ENCODE measurements at places on chromosomes 16 and 17.
A peak's percentile ranks its signal among the peaks of the same experiment; 100 is the strongest.

DNA sequence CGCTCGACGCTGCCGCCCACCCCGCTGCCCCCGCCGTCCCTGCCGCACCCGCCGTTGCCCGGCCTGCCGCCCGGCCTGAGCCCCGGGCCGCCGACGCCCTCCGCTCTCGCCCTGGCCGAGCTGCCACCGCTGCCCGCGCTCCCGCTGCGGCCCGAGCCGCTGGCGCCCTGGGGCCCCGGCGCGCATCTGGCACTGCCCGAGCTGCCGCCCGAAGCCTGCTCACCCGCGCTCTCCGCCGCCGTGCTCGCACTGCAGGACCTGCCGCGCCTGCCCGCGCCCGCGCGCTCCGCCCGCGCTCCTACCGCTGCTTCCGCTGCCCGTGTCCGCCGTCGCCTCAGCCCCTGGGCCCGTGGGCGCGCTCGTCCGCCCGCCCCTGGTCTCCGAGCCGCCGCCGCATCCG lies 8.4 kb upstream of the CLDN9 start:
- no peak for DNase-seq

- DNase-seq = no peak
These were observed 977 bp upstream of the CA10 start for GRCh38 chr17:52159246-52160135.

DNA sequence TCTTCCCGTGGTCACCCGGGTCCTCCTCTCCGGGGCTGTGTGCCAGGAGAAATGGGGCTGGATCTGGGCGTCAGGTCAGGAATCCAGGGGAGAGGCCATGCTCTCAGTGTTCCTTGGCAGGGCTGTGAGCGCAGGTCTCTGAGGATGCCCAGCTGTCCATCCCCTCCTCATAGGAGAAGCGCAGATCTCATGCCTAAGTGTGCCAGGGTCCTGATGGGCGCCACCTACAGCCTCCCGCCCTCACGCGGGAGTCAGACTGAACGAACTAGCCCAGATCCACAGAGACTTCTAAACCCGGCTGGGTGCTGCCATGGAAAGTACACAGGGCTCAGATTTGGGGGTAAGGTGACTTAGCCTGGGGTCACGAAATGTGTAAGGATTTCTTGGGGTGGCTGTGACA lies 24.3 kb downstream of the MGRN1 start:
- DNase-seq = no peak

DNA sequence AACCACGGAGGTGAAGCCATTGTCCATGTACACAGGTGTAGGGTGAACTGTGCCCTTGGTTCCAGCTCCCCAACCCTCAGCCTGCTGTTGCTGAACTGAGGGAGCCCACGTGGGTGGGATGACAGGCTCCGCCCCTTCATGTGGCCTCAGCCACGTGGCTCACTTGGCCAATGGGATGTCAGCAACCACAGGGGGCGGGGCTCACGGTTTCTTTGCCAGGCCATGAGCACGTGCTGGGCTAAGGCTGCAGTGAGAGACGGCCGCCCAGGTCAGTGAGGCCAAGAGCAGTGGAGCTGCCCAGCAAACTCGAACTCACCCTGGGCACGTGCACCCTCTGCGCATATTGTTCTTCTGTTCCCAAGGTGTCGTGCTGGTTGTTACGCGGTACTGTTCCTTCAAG lies 282.6 kb downstream of the IRF8 start:
- DNase-seq = no peak

DNA sequence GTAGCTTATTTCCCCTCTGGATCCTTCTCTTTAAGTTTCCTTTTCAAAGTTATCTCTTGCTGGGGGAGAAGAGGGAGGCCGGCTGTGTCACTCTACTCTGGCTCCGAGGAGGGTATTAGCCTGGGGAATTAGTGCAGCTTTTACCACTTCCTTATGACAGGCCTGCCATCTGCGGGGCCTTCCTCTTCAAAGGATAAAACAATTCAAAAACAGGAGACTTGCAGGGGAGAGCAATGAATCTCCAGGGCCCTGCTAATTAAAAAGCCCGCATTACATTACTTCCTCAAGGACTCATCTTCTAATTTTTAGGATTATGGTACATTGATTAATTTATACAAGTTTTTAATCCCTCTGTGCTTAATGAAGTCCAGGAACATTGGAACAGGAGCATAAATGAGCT lies 190.9 kb upstream of the CDH5 start:
- no peak for DNase-seq

DNA sequence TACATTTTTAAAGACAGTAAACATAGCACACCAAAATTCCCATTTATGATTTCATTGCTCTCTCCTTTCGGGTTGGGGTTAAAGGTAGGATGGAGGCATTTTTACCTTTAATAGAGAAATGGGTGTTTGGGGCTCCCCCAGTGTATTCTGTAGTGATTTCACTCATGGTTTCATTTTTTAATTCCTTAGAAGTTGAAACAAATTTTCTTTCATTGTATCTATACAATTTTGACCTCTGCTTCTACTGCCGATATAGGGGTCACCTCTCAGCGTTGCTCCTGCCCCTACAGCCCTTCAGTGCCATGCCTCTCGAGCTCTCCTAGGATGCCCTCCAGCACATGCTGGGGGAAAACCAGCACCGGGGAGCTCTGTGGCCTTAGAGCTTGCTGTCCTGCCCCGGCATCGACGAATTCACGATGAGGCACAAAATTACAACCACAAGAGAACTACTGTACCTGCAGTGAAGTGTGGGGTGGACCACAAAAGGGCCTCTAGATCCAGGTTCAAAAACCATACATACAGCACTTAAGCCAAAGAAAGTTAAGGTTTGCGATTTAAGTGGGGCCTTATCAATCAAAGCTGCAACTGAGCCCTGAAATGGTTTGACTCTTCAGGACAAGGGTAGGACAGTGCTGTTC lies 39.3 kb downstream of the LITAFD start:
- DNase-seq = no peak

GRCh38 chr16:56801762-56802161 lies 63.2 kb upstream of the SLC12A3 start:
- DNase-seq = no peak

DNA sequence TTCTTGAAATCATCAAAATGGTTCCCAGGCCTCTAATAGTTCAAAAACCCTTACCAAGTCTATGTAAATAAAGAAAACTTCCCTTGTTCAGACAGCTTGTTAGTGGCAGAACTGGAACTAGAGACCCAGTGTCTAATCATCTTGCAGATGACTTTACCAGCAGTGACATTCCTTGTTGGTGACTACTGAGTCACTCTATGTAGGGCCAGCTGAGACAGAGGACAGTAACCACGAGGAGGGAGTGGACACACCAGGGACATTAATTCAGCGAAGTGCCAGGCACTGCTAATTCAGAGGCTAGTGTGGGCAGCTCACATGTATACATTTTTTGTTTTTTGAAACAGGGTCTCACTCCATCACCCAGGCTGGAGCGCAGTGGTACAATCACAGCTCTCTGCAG lies 6.1 kb upstream of the HEATR3 start:
- no peak for DNase-seq

GRCh38 chr16:31094088-31094423 lies 541 bp downstream of the VKORC1 start:
- peak; percentile 45 for DNase-seq

GRCh38 chr17:8670421-8670820 lies 39.9 kb upstream of the MYH10 start:
- no peak for DNase-seq

GRCh38 chr16:15396948-15397594 lies 1.5 kb downstream of the MPV17L start:
- DNase-seq = no peak

DNA sequence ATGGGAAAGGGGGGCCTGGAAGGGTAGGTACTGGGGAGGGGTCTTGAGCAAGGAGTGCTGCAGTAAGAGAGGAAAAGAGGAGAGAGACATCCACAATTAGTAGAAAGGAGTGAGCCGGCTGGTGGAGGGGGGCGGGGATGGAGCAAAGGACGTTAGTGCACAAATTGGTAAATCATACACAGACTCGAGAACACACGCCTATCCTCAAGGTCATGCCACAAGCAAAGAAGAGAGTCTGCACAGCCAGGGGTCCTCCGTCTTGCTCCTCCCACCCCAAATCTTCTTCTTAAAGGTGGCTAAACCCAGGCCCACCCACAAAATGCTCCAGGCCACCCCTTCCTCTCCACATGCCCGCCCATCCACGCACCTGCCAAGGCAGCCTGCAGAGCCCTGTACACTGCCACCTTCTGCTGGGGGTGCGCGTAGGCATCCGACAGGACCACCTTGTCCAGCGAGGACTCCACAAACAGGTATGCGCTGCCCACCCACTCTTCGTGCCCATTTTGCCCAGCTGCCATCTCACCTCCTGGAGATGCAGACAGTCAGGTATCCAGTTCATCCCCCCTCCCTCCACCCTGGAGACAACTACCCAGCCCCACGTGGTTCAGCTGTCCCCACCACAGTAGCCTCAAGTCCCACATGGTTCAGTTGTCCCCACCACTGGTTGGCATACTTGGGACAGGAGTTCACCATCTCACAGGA lies 3.4 kb downstream of the TRADD start:
- DNase-seq = no peak

DNA sequence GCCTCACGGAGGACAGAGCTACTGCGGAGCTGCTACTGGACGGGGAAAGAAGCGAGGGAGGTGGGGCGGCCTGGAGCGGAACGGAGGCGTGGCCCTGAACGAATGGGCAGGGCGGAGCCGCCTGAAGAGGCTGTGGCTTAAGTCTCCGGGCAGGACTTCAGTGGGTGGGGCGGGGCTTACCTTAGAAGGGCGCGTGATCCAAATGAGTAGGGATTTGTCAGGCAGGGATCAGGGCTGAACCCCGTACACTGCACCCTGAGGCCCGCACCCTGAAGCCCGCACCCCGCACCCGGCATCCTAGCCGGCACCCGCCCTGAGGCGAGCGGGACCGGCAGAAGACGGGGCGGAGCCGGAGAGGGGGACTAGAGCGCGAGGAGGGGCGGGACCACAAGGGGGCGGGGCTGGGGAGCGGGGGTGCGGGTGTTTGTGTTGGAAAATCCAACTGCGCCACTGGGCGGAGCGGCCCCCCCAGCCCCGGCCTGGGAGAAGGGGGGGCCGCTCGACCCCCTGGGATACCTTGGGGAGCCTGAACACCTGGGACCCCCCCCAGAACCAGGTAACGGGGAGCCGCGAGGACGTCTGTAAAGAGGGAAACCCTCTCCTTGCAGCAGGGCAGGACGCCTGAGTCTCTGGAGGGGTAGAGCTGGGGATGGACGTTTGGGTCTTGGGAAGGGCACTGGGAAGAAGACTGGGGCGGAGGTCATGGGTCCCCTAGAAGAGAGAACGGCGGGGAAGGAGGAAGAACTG lies at the start of gene KDM6B:
Gene KDM6B (plus strand): TSS at position 423 of the 747 bp plus-strand sequence. CDS start 11,338 bp downstream, outside the sequence.
- peak; percentile 84 for DNase-seq

- no peak for DNase-seq
These were observed 2.6 kb upstream of the DNAH2 start for GRCh38 chr17:7714721-7715594.

DNA sequence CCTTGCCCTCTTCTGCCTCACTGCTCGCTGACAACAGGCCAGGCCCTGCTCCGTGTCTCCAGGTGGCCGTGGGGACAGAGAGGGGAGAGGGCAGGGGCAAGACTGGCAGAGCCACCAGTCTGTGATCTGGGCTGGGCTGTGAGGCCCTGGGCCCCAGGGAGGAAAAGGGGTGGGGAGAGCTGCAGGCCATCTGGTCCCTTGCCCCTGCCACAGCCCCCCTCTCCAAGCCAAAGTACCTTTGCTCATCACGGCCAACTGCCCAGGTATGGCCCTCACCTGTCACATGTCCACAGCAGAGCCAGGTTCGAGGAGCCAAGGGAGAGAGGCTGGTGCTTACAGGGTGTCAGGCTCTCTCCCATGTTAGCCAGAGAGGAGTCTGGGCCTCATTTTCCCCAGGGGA lies 91.4 kb upstream of the LHX1 start:
- DNase-seq = no peak

DNA sequence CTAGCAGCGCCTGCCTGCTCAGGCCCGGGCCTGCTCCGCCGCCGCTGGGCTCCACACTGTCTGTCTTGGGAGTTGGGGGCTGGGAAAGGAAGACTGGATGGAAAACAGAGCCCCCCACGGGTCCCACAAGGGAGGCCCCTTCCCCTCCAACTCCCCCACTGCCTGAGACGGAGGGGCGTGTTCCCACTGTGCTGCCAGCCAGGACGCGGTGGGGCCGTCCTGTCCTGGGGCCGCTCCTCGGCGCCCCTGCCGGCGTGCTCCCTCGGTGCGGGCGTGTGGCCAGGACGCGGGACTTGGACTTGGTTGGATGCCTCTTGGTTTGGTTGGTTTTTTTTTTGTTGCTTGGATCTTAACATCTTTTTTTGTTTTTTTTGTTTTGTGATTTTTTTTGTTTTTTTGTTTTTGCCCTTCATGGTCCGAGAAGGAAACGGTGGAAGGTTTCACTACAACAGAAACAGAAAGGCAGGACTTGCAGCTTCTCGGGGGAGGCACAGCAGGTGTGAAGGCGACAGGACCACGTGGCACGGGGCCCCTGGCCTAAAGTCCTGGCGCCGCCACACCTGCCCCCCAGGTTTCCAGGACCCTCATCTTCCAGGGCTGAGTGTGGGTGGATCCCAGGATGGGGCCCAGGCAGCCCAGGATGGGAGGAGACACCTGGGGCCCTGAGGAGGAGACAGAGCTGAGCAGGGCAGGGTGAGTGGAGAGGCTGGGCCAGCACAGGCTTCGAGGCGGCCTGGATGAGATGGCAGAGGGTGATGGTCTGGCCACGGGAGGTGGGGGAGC lies 16.0 kb downstream of the ENGASE start:
- DNase-seq = no peak

DNA sequence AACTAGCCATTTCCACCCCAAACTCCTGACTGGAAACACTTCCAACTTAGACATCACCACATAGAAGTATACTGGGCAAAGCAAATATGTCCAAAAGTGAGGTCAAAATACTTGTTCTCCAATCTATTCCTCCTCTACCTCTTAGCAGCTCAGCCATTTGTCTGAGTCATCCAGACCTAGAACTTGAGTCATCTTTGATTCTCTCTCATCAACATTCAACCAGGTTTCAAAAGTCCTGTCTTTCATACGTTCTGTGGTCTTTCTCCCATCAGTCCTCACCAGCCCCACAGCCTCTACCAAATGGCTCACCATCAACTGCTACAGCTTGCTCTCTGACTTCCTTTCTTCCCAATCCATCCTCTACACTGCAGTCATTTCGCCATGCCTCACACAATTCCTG lies 6.8 kb downstream of the ANKFY1 start:
- DNase-seq = no peak

DNA sequence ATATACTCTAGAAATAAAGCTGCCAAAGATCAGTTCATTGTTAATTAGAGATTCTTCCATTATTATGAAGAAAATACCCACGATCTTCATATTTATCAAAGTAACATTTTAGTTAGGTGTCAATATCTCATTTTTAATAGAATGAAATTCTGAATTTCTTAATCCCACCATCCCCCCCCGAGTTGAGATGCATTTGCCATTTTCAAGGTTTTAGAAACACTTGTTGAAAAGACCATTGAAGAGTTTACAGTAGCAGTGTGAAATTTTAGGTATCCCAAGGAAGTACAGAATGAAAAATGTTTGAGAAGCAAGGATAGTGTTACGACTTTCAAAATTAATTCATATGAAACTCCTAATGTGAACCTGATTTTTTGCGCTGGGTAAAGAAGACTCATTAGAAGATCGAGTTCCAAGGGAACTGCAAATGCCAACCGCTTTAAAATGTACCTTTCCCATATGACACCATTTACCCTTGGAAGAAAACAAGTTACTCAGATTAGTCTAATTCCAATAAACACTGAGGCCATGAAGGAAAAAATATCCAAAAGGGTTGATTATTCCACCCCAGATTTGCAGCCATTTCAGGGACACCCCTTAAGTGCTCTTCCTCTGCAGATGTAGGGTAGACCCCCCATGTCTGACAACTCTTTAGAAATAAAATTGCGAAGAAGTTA lies 731 bp downstream of the IKZF3 start:
- no peak for DNase-seq

- DNase-seq = peak; percentile 47
These were observed 36.2 kb downstream of the ABR start for GRCh38 chr17:1143573-1143972.

GRCh38 chr16:11627822-11628457 lies 40.3 kb upstream of the SNN start:
- DNase-seq = no peak

Measured in hypothalamus (tissue), 51 donors.